ENCODE measurements at places on chromosomes 4 and X.

- DNase-seq: no peak
Measured at GRCh38 chr4:11489453-11490083, 60.9 kb upstream of the HS3ST1 start.

GRCh38 chr4:76753814-76754213, 144.1 kb downstream of the SOWAHB start:
- no peak for DNase-seq

DNA sequence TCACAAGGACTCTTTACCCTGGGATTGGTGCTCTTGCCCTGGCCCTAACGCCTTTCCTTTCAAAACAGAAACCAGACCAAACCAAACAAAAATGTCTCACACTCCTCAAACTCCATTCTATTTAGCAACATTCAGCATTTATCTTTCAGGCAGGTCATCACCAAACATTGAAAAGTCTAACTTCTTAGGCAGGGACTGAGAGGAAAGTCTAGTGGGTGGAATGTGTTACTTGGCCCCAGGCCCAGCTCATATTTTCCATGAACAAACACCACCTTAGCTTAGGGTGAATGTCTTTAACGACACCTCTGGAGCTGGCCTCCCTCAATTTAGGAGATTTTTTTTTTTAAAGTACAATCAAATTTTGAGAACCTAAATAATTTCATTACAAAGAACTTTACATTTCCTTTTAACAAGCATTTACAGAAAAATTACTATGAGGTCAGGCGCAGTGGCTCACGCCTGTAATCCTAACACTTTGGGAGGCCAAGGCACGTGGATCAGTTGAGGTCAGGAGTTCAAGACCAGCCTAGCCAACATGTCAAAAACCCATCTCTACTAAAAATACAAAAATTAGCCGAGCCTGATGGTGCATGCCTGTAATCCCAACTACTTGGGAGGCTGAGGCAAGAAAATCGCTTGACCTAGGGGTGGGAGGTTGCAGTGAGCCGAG, 10.2 kb upstream of the N4BP2 start:
- DNase-seq: peak; percentile 67

DNA sequence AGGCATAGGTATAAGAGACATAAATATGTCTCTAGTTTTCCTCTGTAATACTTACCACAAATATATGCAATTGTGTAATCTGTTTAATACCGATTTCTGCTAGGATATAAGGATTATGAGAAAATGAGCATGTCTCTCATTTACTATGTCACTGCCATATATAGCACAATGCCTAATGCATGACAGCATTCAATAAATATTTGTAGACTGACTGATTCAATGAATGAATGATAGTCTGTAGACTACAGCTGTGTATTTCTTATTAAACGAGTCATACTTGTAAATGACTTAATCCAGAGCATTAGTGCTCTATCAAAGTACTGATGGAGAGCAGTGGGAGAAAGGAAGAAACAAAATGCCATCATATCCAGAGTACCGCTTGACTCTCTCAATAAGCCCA, 175.6 kb downstream of the PPP3CA start:
- no peak for DNase-seq

GRCh38 chr4:185846505-185847150, 34.6 kb upstream of the SORBS2 start:
- no peak for DNase-seq

DNA sequence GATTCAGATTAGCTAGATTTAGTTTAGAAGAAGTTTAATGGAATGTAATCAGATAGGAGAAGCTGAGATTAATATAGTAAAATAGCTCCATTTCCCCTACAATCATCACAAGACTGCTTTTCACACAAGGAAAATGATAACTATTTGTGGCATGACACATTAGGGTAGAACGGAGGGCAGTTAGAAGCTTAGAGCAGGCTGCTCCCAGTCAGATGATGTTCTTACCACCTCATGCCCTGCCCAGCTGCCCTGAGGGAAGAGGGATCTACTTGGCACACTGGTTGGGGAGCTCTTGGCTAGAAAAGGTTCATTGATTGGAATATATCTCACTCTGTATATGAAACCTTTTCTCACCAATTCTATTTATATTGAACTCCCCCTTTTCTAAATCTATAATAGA, 180.7 kb upstream of the IL15 start:
- no peak for DNase-seq

DNA sequence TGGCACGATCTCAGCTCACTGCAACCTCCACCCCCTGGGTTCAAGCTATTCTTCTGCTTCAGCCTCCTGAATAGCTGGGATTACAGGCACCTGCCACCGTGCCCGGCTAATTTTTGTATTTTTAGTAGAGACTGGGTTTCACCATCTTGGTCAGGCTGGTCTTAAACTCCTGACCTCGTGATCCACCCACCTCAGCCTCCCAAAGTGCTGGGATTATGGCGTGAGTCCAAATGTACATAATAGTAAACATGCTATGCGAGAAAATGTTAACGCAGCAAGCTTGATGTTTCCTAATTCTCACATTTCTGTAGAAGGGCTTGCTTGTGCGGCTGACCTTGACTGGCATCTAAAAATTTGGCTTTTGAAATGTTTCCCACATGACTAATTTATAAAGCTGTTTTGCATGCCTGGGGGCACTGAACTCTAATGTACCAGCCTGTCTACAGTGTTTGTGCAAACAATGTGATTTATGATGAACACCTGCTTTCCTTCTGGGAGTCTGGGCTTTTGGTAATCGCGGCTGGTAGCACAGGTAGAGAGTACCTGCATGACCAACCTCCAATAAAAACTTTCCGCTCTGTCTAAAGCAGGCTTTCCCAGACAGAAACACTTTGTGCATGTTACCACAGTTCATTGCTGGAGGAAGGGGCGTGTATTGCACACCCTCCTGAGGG, 216.8 kb downstream of the IL15 start:
- DNase-seq: peak; percentile 70

DNA sequence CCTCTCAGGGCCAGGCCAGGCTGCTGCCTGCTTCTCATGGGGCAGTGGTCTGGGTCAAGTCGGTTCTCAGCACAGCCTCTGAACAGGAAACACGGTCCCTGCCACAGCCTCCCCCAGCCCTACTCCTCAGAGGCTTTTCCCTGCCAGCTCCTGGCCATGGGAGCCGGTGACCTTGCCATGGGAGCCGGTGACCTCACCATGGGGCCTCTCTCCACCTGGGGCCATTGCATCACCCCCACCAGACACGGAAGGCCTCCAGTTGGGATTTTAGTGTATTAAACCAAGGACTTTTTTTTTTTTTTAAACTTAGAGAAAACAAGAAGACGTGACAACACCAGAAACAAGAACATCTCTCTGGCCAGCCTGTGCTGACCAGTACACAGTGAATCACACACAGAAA, 25.6 kb downstream of the ETDB start:
- no peak for DNase-seq

DNA sequence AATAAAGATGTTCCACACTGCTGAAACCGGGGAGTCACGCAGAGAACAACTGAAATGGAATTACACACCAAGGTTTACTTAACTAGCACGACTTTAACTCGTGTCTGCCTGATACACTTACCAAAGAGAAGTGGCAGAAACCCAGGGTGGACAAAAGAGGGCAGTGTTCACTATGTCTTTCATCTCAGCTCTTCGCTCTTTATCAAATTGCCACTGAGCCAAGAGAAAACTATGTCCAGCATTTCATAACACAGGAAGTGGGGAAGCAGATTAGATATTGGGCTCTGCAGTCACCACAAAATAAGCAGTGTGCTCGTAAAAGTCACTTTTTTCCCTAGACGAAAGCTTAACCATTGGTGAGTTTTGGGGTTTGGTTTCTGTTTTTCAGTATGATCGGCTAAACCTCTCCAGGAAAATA, 155.7 kb downstream of the CHIC2 start:
- DNase-seq: peak; percentile 75
